Smooth muscle cell of the pulmonary artery (primary cell): ENCODE measurements at places on chromosomes 12 and 14. TPM values are rescaled to one million over a fixed set of nuclear protein-coding genes. Genes with fewer than 3 reads are reported as not detected.

The MLEC gene
- 136 and 156 TPM in 2 replicates for total RNA-seq

The TAS2R30 gene
- 5.4 and 7.5 TPM in 2 replicates for total RNA-seq

The TGFB3 gene
- 12.0 and 21.3 TPM in 2 replicates for total RNA-seq

The DPY19L2 gene
- total RNA-seq = 3.8 and 5.2 TPM in 2 replicates

The CAMKK2 gene
- 34.3 and 36.0 TPM in 2 replicates for total RNA-seq

The CPNE6 gene
- not detected in 2 replicates for total RNA-seq

The NGB gene
- total RNA-seq = not detected in 2 replicates

The ELK3 gene
- 20.3 and 21.5 TPM in 2 replicates for total RNA-seq

The OR11H6 gene
- not detected in 2 replicates for total RNA-seq

The CFL2 gene
- 74.8 and 106 TPM in 2 replicates for total RNA-seq

The AICDA gene
- not detected in 2 replicates for total RNA-seq

The NKX2-1 gene
- total RNA-seq = not detected in 2 replicates

The TMEM132D gene
- not detected in 2 replicates for total RNA-seq

The AKAP3 gene
- total RNA-seq = 1.7 TPM in 2 replicates

The BCAT1 gene
- 186 and 363 TPM in 2 replicates for total RNA-seq

The SAMD15 gene
- 1.4 and 1.7 TPM in 2 replicates for total RNA-seq

The COCH gene
- total RNA-seq = 0.46 TPM in 1 of 2 replicates, not detected in the other

The LRP10 gene
- total RNA-seq = 262 and 319 TPM in 2 replicates

The DDN gene
- total RNA-seq = 0.20 and 0.30 TPM in 2 replicates

The AQP2 gene
- 0.07 TPM in 1 of 2 replicates, not detected in the other for total RNA-seq

The PPP1CC gene
- total RNA-seq = 47.4 and 70.4 TPM in 2 replicates

The GMPR2 gene
- 88.9 and 107 TPM in 2 replicates for total RNA-seq

The IFNG-AS1 gene
- total RNA-seq = 0.07 TPM in 1 of 2 replicates, not detected in the other

The LMO3 gene
- total RNA-seq = 0.17 and 0.39 TPM in 2 replicates

The MAP1LC3B2 gene
- 0.52 and 0.89 TPM in 2 replicates for total RNA-seq

The HPD gene
- 0.46 and 1.4 TPM in 2 replicates for total RNA-seq

The PLEK2 gene
- total RNA-seq = 0.98 and 3.6 TPM in 2 replicates

The MYO1A gene
- total RNA-seq = under 0.01 and 0.53 TPM in 2 replicates

The GALNT9 gene
- 0.07 and 0.86 TPM in 2 replicates for total RNA-seq

The LMNTD1 gene
- 0.39 and 0.63 TPM in 2 replicates for total RNA-seq

The FGD6 gene
- total RNA-seq = 4.2 and 9.8 TPM in 2 replicates

The LRRK2 gene
- total RNA-seq = 5.1 and 12.3 TPM in 2 replicates

The NTS gene
- total RNA-seq = 0.39 and 51.1 TPM in 2 replicates

The C12orf54 gene
- total RNA-seq = not detected in 2 replicates

The ATXN7L3B gene
- 18.8 and 23.7 TPM in 2 replicates for total RNA-seq

The PIK3C2G gene
- not detected in 2 replicates for total RNA-seq

The MYH6 gene
- total RNA-seq = not detected in 2 replicates

The ZFYVE21 gene
- total RNA-seq = 55.0 and 72.9 TPM in 2 replicates

The TNFAIP2 gene
- total RNA-seq = 46.8 and 69.0 TPM in 2 replicates

The ANKRD33 gene
- total RNA-seq = 0.03 TPM in 1 of 2 replicates, not detected in the other
